SJSA1 (cell line): ENCODE measurements at places on chromosomes 3 and 15.

GRCh38 chr3:43871627-43872245, 181.0 kb downstream of the ABHD5 start:
- DNase-seq, result no peak

GRCh38 chr15:65869954-65870871, 922 bp downstream of the RAB11A start:
- DNase-seq, result no peak

DNA sequence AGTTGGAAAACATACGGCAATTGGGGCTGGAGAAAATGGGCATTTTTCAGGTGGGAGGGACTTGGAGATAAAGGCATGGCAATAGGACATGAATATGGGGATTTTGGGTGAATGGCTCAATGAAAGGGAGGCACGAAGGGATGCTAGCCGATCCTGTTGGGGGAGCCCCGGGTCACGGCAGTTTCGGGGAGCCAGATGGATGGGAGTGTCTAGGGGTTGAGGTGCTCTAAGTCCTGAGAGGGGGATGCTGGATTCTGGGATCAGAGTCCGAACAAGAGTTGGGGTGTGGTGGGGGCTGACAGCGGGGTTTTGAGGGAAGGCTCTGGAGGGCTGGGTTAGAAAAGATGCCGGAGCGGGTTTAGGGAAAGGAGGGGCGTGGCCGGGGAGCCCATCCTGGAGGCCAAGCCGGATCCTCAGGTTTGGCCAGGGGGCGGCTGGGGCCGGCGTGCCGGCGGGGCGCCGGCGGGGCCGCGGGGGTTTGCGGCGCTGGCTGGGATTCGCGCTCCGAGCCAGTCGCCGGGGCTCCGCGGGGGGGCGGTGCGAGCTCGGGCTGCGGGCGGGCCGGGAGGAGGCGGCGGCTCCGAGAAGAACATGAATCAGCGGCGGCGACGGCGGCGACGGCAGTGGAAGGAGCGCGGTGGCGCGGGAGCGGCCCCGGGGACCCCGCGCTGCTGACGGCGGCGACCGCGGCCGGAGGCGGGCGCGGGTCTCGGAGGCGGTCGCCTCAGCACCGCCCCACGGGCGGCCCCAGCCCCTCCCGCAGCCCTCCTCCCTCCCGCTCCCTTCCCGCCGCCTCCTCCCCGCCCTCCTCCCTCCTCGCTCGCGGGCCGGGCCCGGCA, at the start of gene TYRO3:
TSS of gene TYRO3 (plus strand) at position 813 of the 839 bp plus-strand sequence. CDS start 46 bp downstream, outside the sequence.
- DNase-seq, result peak; percentile 70

DNA sequence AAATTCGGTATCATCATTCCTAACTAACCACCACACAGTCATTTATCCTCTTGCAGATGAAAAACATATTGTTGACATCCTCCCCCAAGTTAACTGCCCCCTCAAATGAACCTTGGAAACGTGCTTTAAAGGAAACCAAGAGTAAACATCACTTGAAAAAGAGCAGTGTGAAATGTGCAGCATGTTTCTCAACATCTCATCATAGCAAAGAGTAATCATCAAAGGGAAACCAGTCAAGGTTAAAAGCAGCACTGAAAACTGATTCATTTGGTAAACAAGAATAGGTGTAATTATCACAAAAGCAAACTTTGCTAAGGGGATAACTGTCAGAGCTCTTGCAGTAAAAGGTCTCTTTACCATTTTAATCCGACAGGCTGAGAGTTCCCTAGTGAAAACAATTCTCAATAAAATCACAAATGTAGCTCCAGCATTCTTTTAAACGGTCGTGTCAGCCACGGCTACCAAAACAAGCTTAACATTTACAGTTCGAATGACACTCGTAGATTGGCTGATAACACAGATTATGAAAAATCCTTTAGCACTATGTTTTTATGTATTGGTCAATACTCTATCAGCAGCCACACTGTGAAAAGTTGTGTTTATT, 461.0 kb downstream of the GBE1 start:
- DNase-seq, result no peak

DNA sequence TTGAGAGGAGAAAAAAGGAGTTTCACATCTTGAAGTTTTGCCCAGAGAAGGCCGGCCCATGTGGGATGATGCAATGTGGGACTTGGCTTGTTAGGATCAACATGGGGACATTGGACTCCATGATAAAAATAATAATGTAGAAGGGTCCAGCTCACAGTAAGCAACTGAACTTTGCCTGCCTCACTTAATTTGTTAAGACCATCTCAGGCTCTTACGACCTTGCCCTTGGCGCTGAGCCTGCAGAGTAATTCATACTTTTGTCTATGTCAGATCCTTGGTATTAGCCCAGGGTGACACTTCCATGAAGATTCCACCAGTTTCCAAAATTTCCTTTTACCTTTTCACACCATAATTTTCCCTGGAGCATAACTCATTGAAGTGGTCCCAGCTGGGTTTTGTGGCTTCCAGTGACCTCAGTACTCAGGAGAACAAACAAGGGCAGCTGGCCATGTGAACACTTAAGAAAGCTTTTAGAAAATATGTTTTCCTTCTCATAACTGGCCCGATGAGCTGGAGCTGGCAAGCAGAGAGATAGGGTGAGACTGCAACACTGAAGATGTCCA, 315.4 kb upstream of the RASGRP1 start:
- no peak for DNase-seq

DNA sequence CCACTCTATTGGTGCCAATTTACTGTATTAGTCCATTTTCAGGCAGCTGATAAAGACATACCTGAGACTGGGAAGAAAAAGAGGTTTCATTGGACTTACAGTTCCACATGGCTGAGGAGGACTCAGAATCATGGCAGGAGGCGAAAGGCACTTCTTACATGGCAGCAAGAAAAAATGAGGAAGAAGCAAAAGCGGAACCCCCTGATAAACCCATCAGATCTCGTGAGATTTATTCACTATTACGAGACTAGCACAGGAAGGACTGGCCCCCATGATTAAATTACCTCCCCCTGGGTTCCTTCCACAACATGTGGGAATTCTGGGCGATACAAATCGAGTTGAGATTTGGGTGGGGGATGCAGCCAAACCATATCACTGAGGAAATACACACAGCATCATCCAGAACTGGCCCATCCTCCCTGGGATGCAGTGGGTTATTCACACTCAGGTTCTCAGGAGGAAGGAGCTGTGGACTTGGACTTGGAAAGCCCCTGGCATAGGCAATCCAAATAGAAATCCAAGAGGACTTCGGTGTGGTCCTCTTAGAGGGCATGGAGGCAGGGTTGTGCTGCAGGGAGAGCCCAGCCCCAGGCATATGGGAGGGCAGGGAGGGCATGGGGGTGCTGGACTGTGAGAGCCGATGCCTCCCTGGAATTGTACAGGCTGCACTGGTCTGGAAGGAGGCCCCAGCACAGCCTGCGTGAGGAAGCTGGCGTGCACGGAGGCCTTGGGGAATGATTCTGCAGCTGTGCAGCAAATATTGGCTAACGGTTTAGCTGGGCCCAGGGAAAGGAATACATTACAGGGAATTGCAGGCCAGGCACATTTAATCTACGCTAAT, 62.9 kb downstream of the EFCAB12 start:
- DNase-seq, result no peak

DNA sequence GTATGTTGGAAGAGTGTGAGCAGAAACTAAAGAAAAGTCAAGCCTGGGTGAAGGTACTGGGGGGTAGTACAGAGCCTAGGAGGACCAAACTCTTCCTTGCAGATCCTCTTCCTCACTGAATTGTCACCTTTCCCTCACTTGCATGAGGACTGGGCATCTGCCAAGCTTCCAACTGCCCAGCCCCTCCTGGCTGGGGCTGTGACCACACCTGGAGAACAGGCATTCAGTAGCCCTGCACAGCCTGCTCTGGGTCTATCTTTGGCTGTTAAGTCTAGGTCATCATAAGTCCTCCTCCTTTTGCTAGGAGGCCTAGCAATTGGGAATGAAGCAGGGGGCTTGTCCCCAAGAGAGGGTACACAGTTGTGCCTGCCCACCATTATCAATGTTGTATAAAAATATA, 55.2 kb downstream of the CAPN7 start:
- DNase-seq, result no peak

DNA sequence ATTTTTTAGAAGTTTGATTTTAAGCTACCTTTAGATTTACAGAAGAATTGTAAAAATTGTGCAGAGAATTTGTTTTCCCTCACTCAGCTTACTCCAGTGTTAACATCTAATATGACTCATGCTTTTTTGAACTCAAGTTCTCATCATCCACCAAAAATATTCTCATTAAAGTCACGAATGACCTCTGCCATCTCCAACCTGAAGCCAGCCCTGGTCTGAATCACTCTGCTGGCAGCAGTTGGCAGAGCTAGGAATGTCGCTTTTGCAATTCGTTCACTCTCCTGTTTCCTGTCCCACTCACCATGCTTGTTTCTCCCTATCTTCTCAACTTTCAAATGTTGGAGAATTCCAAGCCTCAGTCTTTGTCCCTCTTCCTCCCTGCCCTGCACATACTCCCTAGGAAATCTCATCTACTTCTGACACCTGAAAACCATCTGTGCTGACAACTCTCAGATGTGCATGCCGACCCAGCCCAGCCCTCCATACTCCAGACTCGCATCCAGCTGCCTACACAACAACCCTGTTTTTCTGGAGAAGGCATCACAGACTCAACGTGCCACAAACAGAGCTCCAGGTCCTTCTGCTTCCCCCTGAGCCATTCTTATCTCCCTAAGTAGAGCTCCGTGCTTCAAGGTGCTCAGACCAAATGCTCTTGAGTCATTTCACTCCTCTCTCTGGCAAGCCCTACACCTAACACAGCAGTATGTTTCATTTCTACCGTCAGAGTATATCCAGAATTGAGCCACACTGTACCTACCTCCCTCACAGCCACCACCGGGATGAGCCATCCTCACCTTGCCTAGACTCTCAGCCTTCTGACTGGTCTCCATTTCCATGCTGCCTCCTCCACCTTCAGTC, 24.9 kb downstream of the PRR23E start:
- DNase-seq, result no peak

- no peak for DNase-seq
Observed at GRCh38 chr3:126907557-126907956, 75.4 kb upstream of the PLXNA1 start.

- DNase-seq, result no peak
Observed at GRCh38 chr3:79016587-79017376, 751.0 kb downstream of the ROBO1 start.

- DNase-seq, result no peak
Observed at GRCh38 chr3:172307141-172307560, 141.1 kb downstream of the GHSR start.

- no peak for DNase-seq
Observed at GRCh38 chr15:63759752-63760151, 74.0 kb downstream of the HERC1 start.

DNA sequence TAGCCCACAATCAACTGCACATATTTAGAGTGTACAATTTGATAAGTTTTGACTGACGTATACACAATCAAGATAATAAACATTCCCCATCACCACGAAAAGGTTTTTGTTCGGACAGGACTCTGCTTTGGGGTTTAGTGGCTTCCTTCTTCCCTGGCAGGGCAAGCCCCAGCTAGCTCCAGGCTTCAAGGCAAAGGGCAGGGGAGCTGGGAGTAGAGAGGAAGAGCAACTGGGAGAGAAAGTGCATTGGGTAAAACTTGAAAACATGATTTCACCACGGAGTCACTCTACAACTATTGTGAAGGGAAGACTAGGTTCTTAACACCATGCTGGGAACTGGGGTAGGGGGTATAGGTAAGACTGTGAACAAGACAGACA, 185.1 kb upstream of the UBE2E1 start:
- DNase-seq, result no peak

- DNase-seq, result no peak
Observed at GRCh38 chr3:58535531-58536500, 1.2 kb downstream of the ACOX2 start.

DNA sequence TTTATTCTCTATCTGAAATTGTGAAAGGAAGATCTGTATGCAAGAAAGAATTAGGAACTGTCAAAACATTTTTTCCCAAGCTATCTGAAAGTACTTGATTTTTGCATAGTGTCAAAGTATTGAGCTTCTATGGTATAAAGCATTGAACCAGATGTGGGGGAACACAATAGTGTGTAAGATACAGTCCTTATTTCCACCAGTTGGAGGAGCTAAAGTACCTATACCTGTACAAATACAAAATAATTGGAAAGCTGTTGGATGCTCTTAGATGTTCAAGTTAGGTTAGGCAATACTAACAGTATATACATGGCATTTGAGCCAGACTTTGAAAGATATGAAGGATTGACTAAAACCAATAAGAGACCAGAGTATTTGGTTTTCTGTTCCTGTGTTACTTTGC, 148.4 kb downstream of the B3GALNT1 start:
- DNase-seq, result no peak

DNA sequence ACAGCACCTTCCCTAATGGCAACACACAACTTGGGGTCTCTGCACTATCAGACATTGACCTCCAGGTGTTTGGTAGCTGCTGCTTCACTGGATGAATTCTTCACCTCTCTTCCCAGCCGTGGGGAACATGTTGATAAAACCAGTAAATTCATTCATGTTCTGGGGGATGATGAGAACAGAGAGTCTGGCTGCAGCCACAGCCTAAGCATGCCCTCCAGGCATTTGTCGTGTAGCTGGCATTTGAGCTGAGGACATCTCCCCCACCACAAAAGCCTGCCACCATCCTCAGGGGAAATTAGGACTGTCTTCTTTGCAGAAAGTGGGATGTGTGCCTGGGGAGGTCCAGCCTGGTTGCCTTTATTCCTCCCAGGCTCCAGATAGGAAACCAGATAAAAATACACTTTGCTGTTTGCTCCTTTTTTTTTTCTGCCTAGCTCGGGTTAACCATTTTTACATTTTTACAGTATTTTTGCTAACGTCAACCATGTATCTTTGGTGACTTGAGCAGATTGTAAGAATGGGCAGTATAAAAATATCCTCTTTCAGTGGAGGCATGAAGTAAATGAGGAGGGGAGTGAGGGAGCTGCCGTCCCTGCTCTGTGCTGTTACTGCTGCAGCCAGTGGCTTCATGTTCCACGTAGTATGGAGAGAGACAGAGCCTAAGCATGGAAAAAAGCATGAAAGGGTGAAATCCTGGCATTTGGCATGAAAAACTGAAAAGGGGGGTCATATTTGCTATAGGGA, 444.0 kb downstream of the EPHB1 start:
- DNase-seq, result no peak

GRCh38 chr3:16841904-16842271, 42.9 kb upstream of the PLCL2 start:
- DNase-seq, result no peak

GRCh38 chr3:53250881-53251605, 4.8 kb downstream of the TKT start:
- no peak for DNase-seq

- peak; percentile 22 for DNase-seq
Observed at GRCh38 chr3:127411083-127411727, 123.4 kb upstream of the PRR20G start.
